SJSA1 (cell line): ENCODE measurements at places on chromosomes 16 and 17. TPM values are rescaled to one million over a fixed set of nuclear protein-coding genes. Genes with fewer than 3 reads are reported as not detected.
A peak's percentile ranks its signal among the peaks of the same experiment; 100 is the strongest.

GRCh38 chr17:38701504-38702165, 3.4 kb upstream of the MLLT6 start:
- no peak for DNase-seq

- no peak for DNase-seq
These were observed 100.0 kb upstream of the MED13 start for GRCh38 chr17:62164747-62165722.

Gene SKAP1
- 1.3 and 6.8 TPM in 2 replicates for total RNA-seq

DNA sequence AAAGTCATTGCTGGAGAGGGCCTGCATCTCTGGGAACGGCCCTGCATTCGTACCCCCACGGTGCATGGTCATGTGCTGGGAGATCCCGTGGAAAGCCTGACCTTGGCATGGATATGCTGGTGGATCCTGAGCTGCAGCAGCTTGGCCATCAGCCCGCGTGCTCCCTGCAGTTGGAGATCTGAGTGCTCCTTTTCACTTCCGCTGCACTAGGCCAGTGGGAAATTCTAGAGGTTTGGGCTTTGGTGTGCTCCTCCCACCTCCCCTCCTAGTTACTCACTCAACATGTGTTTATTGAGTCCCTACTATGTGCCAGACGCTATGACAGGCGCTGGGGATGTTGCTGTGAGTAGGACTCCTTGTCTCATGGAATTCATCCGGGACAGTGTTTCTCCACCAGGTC, 91.1 kb downstream of the RGS9 start:
- DNase-seq = no peak

DNA sequence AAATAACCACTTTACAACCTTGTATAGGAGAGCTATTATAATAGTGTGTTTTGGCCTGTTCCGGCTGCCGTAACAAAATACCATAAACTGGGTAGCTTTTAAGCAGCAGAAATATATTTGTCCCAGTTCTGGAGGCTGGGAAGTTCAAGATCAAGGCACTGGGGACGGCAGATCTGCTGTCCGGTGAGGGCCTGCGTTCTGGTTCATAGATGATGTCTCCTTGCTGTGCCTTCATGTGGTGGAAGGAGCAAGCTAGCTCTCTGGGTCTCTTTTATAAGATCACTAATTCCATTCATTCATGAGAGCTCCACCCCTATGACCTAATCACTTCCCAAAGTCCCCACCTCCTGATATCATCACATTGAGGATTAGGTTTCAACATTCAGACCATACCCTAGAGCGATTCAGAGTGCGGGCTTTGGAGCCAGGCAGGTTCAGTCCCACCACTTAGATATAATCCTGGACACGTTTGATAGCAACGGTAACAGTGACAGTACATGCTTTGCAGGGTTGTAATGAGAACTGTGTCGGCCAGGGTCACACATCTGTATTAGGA, 76.2 kb upstream of the ZFHX3 start:
- DNase-seq = no peak

Gene KIFC3
- total RNA-seq = 103 and 132 TPM in 2 replicates

DNA sequence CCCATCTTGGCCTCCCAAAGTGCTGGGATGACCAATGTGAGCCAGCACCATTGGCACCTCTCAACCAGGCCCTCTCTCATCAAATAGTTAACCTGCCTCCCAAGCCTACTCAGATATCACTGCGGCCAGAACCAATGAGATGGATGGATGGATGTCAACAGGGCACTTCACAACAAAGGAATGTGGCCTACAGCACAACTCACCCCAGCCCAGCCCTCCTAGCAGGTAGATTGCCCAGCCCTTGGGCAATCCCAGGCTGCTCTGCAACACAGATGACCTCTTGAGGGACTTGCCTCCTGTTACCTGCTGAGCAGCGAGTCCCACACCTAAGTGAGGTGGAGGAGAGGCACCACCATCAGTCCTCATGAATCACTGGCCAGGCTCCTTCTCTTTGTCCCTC, 22.6 kb upstream of the KIFC3 start:
- no peak for DNase-seq

DNA sequence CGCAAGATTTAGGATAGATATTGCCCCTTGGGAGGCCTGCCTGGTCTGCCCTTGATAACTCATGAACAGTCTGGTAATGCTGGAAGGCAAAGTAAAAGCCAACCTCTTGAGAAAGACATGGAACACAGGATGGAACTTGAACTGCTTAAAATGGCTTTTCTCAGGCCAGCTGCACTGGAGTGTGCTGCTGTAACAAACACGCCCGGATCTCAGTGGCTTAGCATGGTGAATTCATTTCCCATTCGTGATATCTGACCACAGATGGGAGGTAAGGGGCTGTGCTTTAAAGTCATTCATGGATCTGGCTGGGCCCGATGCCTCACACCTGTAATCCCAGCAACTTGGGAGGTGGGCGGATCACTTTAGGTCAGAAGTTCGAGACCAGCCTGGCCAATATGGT, 113.2 kb downstream of the WWOX start:
- no peak for DNase-seq

GRCh38 chr17:7837408-7838088, 3.5 kb downstream of the KDM6B start:
- DNase-seq = no peak

DNA sequence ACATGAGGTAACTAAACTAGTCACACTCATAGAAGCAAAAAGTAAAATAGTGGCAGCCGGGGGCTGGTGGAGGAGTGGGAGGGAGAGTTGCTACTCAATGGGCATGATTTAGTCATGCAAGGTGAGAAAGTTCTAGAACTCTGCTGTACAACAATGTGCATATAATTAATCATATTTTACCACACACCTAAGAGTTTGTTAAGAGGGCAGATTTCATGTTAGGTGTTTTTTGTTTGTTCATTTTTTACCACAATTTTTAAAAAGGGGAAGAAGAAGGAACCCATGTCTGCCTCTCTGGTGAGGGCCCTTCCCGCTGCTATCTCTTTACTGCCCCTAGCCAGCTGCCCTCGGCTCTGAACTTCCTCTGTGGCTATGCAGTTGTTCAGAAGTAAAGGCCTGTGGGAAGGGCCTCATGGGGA, 11.2 kb downstream of the CD300LB start:
- DNase-seq = no peak

DNA sequence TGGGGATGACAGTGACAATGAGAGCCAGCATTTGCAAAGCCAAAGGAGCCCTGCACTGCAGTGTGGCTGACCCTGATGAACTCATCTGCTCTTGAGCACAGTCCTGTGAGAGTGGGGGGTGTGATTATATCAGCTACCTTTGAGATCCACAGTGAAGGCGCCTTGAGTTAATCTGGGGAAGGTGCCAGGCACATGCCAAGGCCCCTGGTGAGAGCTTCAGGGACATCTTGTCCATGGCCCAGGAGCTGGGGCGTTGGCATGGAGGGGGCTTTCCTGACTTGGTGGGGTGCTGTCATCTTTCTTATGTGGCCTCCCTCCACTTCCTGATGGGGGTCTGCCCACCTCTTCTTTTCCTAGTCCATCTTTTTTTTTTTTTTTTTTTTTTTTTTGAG, 86.5 kb downstream of the SNX29 start:
- DNase-seq = no peak

DNA sequence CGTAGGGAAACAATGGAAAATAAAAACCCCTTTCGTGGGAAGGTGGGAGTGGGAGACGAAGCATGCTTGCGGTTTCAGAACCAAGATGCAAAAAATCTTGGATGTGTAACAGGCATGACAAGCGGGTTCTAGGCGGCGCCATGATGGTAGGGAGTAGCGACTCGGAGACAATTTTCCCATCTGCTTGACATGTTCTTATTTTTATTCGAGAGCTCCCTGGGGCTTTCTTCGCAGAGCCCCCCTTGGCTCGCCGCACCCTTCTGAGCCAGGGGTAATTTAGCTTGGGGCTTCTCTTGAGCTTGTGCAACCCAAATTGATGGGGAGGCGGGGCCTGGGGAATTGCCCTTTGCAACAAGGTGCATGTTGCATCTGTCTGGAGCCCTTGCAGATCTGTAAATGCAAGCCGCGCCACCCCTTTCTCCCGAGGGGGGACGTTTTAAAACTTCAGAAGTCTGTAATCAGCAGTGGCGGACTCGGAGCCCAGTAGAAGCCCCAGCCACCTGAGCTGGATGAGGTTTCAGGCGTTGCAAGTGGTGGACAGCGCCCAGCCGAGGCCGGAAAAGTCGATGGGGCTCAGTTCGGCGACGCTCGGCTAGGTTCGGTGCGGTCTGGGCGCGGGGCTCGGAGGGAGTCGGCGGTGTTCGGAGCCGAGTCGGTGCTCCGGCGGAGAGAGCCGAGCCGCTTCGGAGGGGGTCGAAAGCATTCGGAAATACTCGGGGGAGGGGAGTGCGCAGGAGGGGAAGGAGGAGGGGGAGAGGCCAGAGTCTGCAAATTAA, 2.9 kb downstream of the GNAO1 start:
- peak; percentile 62 for DNase-seq

Gene C1QTNF1
- total RNA-seq = 3.6 and 5.1 TPM in 2 replicates

Gene NMT1
- 126 and 144 TPM in 2 replicates for total RNA-seq

DNA sequence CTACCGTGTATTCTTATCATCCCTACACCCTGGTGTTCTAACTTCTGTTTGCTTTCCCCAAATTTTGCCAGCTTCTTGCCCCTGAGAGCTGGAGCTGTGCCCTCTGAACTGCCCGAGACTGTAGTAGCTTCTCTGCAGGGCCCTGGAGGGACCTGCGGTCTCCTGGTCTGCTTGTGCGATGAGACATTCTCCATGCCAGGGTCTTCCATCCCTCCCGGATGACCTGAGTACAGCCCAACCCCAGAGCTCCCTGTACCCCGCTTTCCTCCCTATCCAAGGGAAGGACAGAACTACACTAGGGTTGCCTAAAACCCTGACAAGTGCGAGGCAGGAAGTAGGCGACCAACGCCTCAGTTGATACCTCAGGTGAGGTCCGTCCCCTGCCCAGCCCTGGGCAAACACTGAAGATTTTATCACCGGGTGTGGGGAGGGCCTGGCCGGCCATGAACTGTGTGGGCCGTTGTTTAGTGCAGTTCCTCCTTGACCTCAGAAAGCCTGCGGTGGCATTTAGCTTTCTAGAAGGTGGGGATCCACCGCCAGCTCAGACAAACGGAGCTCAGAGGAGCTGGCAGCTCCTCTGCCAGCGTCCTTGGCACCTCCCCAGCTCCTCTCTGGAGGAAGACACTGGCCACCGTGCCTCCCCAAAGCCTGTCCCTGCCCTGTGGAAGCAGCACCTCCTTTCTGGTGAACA, 13.7 kb downstream of the CANT1 start:
- no peak for DNase-seq

Gene PRSS21
- total RNA-seq = not detected in 2 replicates

Gene KRT40
- total RNA-seq = not detected in 2 replicates

DNA sequence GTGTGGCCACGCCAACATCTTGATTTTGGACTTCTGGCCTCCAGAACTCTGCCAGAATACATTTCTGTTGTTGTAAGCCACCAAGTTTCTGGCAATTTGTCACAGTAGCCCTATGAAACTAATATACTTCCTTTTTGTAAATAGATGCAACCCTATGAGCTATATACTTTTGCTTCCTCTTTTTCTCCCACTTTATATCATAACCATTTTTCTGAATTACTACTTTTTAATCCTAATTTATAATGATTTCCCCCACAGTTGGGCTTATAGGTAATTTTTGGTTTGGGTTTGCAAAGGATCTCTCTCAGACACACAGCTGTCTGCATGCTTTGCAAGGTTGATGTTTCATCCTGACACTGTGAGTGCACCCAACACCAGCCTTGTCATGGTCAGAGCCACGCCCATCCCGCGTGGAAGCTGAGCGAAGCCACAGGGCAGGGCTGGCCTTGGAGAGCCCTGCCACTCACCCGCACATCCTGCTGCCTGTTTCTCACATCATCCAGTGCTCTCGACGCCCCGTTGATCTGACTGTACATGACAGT, 5.8 kb downstream of the TRIM25 start:
- peak; percentile 31 for DNase-seq
